ENCODE measurements at places on chromosomes 12 and 14.

GRCh38 chr12:59736786-59737185 is 141.0 kb downstream of the SLC16A7 start:
- DNase-seq: no peak

DNA sequence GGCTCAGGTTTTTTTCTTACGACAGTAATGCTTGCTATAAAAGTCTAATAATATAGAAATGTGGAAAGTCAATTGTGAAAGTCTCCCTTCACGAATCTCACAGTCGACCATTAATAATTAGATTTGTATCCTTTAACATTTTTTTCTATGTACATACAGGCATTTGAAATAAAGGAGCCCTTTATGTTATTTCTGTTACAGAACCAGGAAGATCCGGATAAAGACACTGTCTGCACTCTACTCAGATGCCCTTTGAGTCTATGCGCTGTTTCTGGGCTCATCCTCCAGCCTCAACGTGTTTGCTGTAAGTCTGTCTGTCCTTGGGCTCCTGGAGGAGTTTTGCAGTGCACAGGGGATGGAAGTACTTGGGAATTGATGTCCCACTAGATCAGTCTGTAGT is 212.2 kb upstream of the ATP2B1 start:
- no peak for DNase-seq

DNA sequence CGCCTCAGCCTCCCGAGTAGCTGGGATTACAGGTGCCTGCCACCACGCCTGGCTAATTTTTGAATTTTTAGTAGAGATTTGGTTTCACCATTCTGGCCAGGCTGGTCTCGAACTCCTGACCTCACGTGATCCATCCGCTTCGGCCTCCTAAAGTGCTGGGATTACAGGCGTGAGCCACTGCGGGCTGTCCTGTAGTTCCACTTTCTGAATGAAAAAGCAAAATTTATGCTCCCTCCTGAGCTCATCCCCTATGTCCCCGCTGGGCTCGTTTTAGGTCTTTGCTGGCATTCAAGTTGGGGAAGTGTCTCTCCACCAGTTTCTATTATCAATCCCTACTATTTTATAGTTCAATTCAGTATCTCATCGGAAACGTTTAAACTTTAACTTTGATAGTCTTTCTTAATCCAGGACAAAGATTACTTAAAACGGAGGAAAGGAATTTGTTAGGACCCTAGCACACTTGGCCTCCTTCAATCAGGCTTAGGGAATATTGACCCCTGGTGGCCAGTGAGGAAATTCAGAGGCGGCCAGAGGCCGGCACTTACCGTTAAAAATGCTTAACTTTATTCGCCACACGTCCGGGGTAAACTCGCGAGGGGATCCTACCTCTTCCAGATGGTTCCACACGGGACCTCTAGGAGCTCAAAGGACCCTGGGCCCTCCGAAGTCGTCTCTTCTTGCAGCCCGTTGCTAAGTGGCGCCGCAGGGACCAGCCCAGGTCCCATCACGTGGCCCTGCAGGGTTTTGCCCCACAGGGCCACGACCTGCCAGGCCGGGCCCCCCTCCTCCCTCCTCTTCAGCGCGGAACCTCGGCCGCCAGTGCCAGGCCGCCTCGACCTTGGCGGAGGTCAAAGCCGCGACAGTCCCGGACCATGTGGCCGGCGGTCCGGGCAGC is 11.4 kb upstream of the DNAL1 start:
- DNase-seq: peak; percentile 62

DNA sequence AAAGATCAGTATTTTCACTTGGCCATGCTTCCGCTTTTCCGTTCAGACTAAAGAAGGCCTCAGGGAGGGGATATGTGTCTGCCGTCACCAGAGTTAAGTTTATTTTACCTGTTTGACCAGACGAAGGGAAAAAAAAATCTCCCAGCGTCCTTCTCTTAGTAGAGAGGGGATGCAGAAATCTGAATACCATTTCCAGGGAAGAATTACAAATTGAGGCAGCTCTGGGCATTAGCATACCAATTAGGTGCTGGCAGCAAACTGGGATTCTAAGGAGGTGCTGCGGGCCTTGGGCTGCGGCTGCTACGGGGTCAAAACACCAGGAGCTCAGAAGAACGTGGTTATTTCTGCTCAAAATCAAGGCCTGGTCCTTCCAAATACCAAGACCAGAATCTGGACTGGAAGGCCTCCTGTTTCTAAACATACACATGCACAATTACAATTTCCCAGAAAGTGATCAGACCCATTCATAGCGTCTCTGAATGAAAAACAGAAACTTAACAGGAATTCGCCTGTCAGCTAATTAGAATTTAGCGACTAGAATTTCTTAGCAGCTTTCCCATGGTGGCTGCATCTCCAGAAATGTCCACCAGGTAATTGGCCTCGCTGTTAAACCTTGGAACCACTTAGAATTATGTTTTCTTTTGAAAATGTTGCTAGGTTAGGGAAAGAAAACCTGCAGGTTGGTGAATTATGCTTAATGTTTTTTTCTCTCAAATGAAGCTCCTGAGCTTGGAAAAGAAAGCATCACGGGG is 617.0 kb downstream of the VRK1 start:
- DNase-seq: no peak
